ENCODE measurements at places on chromosomes 2 and 18.

DNA sequence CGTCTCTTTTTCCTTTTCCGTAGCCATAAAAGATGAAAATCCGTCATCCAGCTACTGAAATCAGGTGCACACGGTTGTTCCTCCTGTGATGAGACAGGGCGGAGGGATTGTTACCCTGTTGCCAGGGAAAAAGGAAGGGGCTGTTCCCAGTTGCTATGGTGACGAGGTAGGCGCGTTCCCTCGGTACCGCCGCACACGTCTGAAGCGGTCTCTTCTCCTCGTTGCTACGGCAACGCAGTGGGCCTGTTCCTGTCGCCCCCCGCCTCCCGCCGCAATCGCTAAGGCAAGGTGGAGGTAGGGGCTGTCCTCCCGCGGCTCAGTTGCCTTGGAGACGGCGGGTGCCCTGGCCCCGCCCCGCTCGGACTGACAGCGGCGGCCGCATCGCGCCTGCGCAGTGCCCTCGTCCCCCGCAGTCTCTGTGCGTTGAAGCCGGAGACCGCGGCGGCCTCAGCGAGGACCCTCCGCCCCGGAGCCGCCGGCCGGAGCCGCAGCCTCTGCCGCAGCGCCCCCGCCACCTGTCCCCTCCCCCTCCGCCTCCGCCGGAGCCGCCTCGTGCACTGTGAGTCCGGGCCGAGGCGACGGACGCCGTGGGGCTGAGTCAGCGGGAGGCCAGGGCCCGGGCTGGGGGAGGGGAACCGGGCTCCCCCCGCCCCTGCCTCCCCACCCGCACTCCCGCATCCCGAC lies at the start of gene MAPRE3:
Gene MAPRE3, plus strand, starts transcription at position 394 of the 684 bp plus-strand sequence. CDS start 51,582 bp downstream, outside the sequence.
- peak; percentile 77 for DNase-seq

DNA sequence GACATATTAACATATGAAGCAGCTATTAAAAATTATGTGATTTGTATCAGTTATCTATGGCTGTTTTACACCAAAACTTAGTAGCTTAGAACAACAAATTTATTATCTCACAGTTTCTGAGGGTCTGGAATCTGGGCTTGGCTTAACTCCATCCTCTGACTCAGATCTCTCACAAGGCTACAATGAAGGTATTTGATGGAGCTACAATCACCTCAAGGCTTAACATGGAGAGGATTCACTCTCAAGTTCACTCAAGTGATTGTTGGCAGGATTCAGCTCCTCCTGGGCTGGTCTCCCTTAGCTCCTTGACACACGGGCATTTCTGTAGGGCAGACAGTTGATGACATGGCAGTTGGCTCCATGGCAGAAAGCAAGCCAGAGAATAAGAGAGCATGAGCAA lies 133.0 kb upstream of the SLC14A2 start:
- DNase-seq, result peak; percentile 39

GRCh38 chr2:68388772-68389171 lies 23.7 kb downstream of the PLEK start:
- no peak for DNase-seq

DNA sequence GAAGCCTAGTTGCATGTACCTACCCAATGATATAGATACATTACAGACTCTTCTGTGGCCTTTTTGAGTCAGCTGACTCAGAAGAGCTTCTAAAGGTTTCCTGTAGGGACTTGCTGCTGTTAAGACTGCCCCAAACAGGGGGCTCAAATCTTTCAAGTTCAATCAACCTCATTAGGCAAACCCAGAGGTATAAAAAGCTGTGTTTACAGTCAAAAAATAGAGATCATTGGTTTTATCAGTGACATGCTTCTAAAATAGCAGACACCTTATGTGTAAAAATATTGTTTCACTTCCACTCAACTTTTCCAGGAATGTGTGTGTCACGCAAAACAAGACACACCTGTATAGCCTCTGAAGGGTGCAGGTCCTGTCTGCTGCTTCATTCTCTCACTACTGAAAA lies 624.3 kb upstream of the FANCL start:
- no peak for DNase-seq

DNA sequence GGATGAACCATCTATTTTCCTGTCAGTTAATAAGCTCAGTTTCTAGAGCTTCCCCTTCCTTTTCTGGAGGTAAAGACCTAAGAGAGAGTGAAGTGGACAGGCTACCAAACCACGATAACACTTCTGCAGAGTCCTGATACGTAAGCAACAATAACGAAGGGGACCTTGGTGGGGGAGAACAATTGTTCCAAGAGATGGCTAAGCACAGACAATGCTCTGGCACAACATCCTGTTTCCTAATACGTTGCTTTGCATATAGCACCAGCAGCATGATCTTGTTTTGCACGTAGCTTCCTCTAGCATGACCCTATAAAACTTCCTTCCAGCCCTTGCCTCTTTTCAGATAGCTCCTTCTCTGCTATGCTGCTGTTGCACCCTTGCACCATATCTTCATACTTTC lies 247.3 kb downstream of the RAD51AP2 start:
- DNase-seq, result no peak

- no peak for DNase-seq
These were observed 114.9 kb upstream of the ID2 start for GRCh38 chr2:8566774-8567468.

- DNase-seq, result no peak
These were observed 3.0 kb upstream of the IL1A start for GRCh38 chr2:112787294-112787693.

Measured in choroid plexus epithelial cell (primary cell).